Hypothalamus (tissue), 51 donors: ENCODE measurements at places on chromosomes 5 and 9.

DNA sequence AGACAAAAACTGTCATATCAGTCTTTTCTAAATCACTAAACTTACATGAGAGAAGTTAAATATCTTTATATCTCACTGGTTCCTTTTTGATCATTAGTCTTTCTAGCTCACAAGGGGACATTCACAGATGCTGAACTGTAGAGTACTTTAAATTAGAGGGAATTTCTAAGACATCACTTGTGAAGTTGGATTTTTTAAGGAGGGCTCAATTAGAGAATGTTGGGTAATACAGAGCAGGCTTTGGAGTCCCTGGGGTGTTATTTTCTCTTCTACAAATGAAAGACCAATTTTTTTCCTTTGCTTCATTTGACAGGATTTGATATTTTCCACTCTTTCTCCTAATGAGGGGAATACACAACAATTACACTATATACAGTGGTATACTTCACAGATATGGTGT, 48.6 kb upstream of the SPDL1 start:
- DNase-seq = no peak

GRCh38 chr5:137834498-137835049, 33.1 kb upstream of the MYOT start:
- DNase-seq = no peak

DNA sequence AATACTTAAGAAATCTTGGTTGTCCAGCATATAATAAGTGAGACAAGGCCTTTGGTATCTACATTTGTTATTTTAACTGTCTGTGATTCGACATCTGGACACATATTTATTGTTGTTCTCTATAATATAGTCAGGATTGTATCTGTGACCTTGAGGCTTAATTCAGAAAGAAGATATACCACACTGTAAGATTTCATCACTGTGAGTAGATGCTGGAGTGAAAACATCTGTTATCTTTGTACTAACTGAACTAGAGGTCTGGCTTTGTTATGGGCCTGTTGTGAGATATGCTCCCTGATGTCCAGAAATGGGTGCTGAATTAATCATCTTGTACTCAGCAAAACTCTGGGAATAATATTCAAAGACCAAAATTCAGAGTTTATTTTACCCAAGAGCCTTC, 148.5 kb downstream of the ISOC1 start:
- DNase-seq = no peak

- DNase-seq = no peak
Observed at GRCh38 chr9:8653855-8654254, 854.3 kb upstream of the DMAC1 start.

DNA sequence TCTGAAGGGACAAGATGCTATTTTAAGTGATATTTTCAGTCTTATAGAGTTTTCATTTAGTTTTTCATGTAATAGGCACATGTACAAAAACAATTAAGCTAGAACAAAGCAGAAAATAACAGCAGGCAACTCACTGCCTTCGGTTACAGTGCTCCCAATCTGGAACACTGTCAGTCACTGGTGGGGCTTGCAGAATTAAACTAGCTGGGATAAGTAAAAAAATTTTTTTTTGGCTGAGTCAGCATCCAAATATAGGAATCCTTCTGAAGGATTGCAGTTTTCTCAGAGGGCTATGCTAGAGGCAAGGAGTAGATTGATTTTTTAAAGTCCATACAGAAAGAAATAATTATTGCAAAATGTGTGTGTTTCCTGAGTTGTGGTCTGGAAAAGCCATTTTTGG, 250.2 kb upstream of the RFX3 start:
- no peak for DNase-seq
